Left ventricle myocardium inferior (tissue), 1 donor: ENCODE measurements at places on chromosomes 3 and 15. TPM values are rescaled to one million over a fixed set of nuclear protein-coding genes. Genes with fewer than 3 reads are reported as not detected.
A peak's percentile ranks its signal among the peaks of the same experiment; 100 is the strongest.

DNA sequence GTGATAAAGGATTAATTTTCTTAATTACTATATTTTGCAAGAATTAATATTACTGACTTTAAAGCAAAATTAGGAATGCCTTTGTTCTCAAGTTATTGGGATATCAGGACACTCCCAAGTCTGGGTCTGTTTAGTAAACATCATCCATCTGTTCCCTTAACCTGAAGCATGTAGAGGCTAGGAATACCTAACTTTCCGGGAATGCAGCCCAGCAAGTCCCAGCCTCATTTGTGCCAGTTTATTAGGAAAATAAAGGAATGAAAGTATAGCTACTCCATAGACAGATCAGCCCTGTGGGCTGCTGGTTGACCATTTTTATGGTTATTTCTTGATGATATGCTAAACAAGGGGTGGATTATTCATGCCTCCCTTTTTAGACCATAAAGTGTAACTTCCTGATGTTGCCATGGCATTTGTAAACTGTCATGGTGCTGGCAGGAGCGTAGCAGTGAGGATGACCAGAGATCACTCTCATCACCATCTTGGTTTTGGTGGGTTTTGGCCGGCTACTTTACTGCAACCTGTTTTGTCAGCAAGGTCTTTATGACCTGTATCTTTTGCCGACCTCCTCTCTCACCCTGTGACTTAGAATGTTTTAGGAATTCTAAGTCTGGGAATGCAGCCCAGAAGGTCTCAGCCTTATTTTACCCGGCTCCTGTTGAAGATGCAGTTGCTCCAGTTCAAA is 540.2 kb downstream of the NAALADL2 start:
- DNase-seq, result no peak

EEF1AKMT4 gene
- 1.6 TPM for total RNA-seq

GRCh38 chr3:57911593-57911992 is 96.6 kb upstream of the FLNB start:
- no peak for DNase-seq

DNA sequence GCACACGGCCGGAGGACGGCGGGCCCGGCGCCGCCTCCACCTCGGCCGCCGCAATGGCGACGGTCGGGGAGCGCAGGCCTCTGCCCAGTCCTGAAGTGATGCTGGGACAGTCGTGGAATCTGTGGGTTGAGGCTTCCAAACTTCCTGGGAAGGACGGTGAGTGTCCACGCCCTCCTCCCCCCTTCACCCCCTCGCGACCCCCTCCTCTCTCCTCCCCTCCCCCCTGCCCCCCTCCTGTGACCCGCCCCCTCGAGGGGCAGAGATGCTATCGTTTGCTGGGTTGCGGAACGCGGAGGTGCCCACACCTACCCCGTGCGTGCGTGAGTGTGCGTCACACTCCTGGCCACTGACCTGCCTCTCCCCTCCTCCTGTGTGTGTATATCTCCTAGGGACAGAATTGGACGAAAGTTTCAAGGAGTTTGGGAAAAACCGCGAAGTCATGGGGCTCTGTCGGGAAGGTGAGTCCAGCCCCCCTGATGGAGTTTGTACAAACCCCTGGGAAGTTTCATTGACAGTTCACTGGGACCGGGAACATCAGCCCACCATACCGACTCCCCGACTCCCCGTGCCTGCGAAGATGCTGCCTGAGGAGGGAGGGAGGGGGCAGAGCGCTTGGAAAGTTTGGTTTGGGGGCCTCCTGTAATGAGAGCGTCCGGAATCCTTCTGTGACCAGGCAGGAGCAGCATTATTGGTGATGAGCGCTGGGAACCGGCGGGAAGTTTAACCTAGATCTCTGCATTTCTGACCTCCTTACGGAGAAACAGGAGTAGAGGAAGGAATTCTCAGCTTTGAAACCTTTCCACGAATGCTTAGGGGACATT is 795 bp upstream of the SCAANT1 start:
- DNase-seq, result peak; percentile 36

COLQ gene
- total RNA-seq, result 14.9 TPM

- DNase-seq, result no peak
Measured at GRCh38 chr3:114428044-114428595, 134.3 kb downstream of the TIGIT start.

GRCh38 chr15:44662478-44663409 is 718 bp downstream of the SPG11 start:
- DNase-seq, result peak; percentile 54

MINAR1 gene
- total RNA-seq, result 0.05 TPM

GRCh38 chr3:63438826-63439371 is 160.8 kb downstream of the SYNPR start:
- no peak for DNase-seq

- no peak for DNase-seq
Measured at GRCh38 chr3:117486719-117487716, 777.4 kb downstream of the TUSC7 start.

DUT gene
- 78.5 TPM for total RNA-seq
